ENCODE measurements at places on chromosomes 12 and 14. TPM values are rescaled to one million over a fixed set of nuclear protein-coding genes. Genes with fewer than 3 reads are reported as not detected.

The KIF5A gene
- total RNA-seq: 0.22 TPM

The MYH7 gene
- 13,582 TPM for total RNA-seq

GRCh38 chr14:90968025-90968424 is 92.4 kb downstream of the RPS6KA5 start:
- DNase-seq: no peak

The IQSEC3 gene
- 0.86 TPM for total RNA-seq
